ENCODE measurements at places on chromosomes 13 and 19. TPM values are rescaled to one million over a fixed set of nuclear protein-coding genes. Genes with fewer than 3 reads are reported as not detected.

The CHERP gene
- 6.2 TPM for total RNA-seq

The CXCL17 gene
- not detected for total RNA-seq

The ZNF709 gene
- 2.9 TPM for total RNA-seq

The CATSPERD gene
- not detected for total RNA-seq

The FAM124A gene
- total RNA-seq = 1.2 TPM

All from smooth muscle cell of the umbilical artery (primary cell).